Activated CD8-positive, alpha-beta memory T cell treated with anti-CD3 and anti-CD28 coated beads, Interleukin-2, amount 10 ng/mL, durations not matched to agents 7 days and 5 days (primary cell): ENCODE measurements at places on chromosomes 2 and 18. TPM values are rescaled to one million over a fixed set of nuclear protein-coding genes. Genes with fewer than 3 reads are reported as not detected.

GRCh38 chr2:52034706-52035105, 1002.8 kb upstream of the NRXN1 start:
- H3K27me3 ChIP-seq, result no peaks in the 10 kb centered on the region
- no peak for DNase-seq
- no peaks in the 10 kb centered on the region for H3K36me3 ChIP-seq
- H3K4me1 ChIP-seq, result no peaks in the 10 kb centered on the region
- no peak overlapping the region for H3K4me3 ChIP-seq

DNA sequence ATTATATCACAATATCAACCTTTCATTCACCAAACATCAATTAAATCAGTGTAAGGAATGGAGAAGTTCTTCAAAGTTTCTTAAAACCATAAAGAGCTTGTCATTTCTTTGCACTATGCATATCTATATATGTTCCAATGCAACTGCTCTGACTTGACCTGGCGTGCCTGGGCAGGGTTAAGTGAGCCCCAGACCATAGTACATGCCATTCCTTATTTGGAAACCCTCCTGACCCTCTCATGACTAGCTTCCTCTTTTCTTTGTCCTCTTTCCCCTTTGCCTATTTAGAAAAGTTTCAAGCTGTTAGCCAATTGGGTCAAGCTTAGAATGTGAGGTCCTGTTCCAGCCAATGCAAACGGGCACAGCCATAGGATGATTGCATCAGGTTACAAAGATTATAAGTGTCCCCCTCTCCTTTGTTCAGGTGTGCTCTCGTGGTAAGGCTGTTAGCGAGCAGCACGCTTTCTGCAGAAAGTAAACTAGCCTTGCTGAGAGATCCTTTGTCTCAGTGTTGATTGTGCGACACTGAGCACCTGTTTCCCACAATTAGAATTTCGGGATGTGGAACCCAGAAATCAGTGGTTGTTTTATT, 78.2 kb upstream of the UXS1 start:
- H3K27ac ChIP-seq, result no peak overlapping the region
- no peak overlapping the region for H3K4me3 ChIP-seq
- DNase-seq, result no peak
- H3K4me1 ChIP-seq, result peaks cover 34% of the 10 kb centered on the region

- H3K36me3 ChIP-seq, result no peaks in the 10 kb centered on the region
- no peaks in the 10 kb centered on the region for H3K27me3 ChIP-seq
- H3K4me3 ChIP-seq, result no peak overlapping the region
- DNase-seq, result no peak
Measured at GRCh38 chr2:78775291-78775690, 250.2 kb upstream of the REG3G start.

DNA sequence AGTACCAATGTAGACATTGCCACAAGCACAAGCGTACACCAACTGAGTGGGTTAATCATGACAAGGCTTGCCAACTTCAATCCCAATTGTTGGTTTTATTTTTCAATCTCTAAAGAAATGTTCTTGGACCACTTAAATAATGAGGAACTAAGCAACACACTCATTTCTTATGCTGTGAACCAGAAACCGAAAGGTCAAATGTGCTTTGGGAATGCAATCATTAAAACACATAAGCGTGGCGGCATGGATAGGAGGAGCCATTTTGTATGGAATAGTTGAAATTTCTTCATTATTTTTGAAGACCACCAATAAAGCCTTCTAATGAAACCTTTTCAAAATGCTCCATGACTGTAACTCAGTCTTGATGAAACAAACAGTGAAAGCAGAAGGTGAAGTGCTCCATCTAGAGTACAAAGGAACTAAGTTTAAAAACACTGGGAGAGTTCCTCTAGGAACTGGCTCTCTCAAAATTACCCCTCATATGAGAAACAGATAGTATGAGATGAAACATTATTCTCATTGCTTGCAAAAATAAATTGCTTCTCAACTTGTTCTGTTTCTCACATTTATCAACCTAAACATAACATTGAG, 113.2 kb upstream of the CHST9 start:
- H3K36me3 ChIP-seq, result no peaks in the 10 kb centered on the region
- no peaks in the 10 kb centered on the region for H3K4me1 ChIP-seq
- no peak overlapping the region for H3K27ac ChIP-seq
- no peaks in the 10 kb centered on the region for H3K27me3 ChIP-seq
- DNase-seq, result no peak

- H3K36me3 ChIP-seq, result no peaks in the 10 kb centered on the region
- no peak for DNase-seq
- H3K27ac ChIP-seq, result no peak overlapping the region
Measured at GRCh38 chr2:199471443-199472057, 13.8 kb upstream of the SATB2 start.

GRCh38 chr2:134207589-134208209, 46.2 kb upstream of the MGAT5 start:
- H3K27me3 ChIP-seq, result no peaks in the 10 kb centered on the region
- H3K27ac ChIP-seq, result no peak overlapping the region
- peak; percentile 69 for DNase-seq
- no peaks in the 10 kb centered on the region for H3K36me3 ChIP-seq
- peaks cover 7% of the 10 kb centered on the region for H3K4me1 ChIP-seq

DNA sequence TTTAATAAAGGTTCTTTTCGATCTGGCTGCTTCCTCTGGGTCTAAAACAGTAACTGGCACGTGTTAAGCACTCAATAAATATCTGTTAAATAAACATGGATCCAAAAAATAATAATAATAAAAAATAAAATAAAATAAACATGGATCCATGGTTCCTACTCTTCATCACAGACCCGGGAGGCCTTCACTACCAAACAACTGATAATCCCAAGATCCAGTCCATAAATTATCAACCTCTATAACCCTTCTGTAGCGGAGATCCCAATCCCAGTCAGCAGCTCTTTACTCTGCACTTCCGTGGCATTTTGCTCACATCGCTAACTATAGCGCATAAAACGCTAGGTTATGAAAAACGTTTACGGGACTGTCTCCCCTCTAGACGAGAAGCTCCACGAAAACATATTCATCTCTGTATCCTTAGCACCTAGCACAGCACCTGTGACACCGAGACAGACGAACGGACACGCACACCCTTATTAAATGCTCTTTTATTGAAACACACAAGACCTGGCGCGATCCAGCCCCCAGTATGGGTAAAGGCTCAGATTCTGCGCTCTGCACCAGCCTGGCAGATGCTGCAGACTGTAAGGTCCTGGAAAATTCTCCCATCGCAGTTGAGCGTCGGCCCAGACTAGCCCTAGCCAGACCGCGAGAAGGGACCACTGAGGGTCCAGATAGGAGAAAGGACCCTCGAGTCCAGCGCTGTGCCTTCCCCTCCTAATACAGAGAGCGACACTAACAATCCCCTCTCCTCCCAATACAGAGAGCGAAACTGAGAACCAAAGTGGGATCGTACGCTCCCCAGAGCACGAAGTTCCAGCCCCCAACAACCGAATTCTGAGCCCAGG, 770 bp downstream of the NBAS start:
- peaks cover 7% of the 10 kb centered on the region for H3K27me3 ChIP-seq
- DNase-seq, result peak; percentile 49
- peaks cover 36% of the 10 kb centered on the region for H3K4me1 ChIP-seq
- peak overlapping the region; percentile 99 for H3K4me3 ChIP-seq

- H3K27me3 ChIP-seq, result no peaks in the 10 kb centered on the region
- peaks cover 20% of the 10 kb centered on the region for H3K4me1 ChIP-seq
- H3K4me3 ChIP-seq, result no peak overlapping the region
Measured at GRCh38 chr2:98416383-98417159, 28.1 kb upstream of the INPP4A start.

GRCh38 chr18:10197097-10197496, 257.3 kb upstream of the APCDD1 start:
- no peak overlapping the region for H3K4me3 ChIP-seq
- H3K4me1 ChIP-seq, result no peaks in the 10 kb centered on the region
- H3K36me3 ChIP-seq, result no peaks in the 10 kb centered on the region
- H3K27ac ChIP-seq, result no peak overlapping the region

DNA sequence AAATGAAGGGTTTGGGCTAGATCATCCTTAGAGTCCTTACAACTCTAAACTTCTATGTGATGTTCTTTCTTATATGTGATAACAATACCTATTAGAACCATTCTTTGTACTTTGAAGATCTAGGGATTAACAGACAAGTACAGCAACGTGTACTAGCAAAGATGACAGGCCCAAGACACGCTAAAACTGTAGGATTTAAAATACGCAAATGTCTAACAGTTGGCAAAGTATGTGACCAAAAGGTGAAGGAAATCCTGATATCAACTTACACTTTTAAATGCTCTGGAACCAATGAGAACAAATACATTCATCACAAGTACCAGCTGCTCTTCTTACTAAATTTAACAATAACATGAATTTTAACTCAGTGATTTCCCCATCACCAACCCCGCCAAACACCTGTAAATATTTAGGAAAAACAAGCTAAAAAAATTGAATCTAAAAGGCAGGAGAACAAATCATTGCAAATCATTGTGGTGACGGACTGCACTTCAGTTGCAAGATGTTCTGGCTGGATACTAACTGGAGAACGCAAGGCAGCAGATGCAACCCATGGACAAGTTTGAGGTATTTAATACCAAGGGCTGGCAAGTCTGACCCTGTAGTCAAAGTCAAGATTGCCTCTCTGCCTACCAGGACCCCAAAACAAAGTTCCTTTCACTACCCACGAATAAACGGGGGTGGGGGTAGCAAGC, 1.4 kb downstream of the ANKRD44 start:
- H3K27me3 ChIP-seq, result no peaks in the 10 kb centered on the region
- DNase-seq, result no peak
- H3K4me3 ChIP-seq, result peak overlapping the region; percentile 94
- peaks cover 37% of the 10 kb centered on the region for H3K36me3 ChIP-seq

- H3K4me1 ChIP-seq, result no peaks in the 10 kb centered on the region
- H3K27ac ChIP-seq, result no peak overlapping the region
Measured at GRCh38 chr2:154832711-154833110, 134.2 kb downstream of the KCNJ3 start.

Gene CLASP1
- total RNA-seq, result 62.3 TPM

Gene CAVIN2
- total RNA-seq, result not detected
